ENCODE measurements at places on chromosomes 4 and X.

DNA sequence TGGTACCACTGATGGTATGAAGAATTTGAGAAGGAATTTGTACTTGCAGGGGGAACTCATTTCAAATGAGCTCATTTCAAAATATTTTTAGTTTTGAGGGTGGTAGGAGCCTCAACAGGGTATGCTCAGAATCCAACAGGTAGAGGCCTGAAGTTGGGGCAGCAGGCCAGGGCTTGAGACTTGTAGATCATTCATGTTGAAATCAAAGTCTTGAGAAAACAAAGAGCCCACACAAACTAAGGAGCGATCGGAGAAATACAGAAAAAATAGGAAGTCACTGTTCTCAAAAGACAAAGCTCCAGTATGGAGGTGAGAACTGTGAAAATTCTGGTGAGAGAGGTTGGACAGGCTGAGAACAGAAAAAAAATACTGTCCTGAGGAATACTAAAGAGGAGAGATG lies 979 bp upstream of the SLC9A6 start:
- DNase-seq, result no peak

- DNase-seq, result no peak
Observed at GRCh38 chrX:78027798-78028197, 58.4 kb upstream of the PGAM4 start.

DNA sequence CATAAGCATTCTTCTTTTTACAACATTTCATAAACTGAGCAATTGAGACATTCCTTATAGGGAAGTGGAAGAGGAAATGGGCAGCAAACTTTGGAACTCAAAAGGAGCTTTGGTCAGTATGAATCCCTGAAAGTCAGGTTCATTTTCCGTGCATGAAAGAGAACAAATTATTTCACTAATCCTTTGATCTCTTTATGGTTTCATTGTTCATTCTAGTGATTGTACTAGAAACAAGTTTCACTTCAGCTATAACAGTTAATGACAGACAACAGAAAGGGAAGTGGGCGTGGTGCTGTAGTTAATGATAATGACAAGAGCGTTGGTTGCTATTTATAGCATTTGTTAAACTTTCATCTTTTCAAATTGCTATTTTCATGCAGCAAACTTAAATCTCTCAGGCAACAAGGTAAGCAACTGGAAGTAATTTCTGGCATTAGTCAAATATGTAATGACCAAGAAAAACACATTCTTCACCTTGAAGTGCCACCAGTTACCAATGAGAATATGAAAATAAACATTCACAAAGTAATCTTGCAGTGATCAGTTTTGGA lies 98.4 kb downstream of the AREG start:
- DNase-seq, result no peak

DNA sequence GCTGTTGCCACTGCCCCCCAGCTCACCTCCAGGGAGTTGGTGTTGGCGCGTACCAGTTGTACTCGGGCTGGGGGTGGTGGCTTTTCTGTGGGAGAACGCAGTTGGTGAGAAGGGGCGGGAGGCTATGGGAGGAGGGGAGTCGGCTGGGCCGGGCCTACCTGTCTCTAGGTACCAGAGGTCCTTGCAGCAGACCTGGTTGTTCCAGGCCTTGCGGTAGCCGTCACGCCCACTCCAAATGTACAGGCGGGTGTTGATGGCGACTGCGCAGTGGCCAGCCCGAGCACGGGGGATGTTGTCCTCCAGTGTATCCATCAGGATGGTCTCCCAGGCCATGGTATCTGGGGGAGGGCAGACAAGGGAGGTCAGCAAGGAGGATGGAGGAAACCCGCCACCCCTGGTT lies 11.5 kb downstream of the HCFC1 start:
- DNase-seq, result no peak

DNA sequence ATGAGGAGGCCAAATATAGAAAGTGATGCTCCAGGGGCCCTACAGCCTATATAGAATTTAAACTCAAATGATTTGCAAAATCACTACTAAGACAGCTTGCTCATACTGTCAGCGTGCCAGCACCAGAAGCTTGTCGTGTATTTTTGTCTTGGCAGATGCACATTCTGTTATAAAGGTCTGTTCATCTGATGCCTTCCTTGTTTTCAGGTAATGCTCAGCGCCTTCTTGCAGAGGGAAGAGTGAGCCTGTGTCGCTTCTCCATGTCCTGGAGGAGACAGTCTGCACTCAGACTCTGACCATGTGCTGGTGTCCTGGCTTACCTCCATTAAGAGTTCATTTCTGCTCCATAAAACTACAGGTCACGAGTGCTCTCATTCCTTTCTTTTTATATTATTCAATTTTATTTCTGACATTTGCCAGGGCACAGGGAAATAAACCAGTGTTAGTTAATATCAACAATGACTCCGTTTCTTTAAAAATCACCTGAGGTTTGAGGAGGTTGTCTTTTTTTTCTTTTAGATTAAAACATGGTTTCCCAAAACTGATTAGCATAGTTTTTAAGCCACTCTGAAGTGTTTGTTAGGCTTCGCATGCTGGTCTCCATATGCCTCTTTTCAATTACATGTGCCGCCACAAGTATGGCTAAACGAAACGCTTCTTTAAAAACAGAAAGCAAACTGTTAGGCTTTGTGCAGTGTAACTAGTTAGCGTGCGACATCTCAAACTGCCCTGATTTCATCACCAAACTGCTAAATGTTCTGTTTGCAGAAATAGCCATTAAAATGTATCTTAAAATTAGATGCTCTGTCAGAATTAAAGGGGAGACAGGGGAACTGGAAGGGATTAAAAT lies 215.2 kb upstream of the GK2 start:
- DNase-seq, result no peak

- no peak for DNase-seq
Observed at GRCh38 chrX:22686138-22686541, 313.6 kb upstream of the DDX53 start.

GRCh38 chr4:153573881-153574802 lies 108.0 kb downstream of the TMEM131L start:
- DNase-seq, result peak; percentile 29

- peak; percentile 17 for DNase-seq
Observed at GRCh38 chr4:127965803-127966175, 583 bp downstream of the ABHD18 start.

GRCh38 chr4:150256225-150256620 lies 178.0 kb downstream of the DCLK2 start:
- no peak for DNase-seq

- no peak for DNase-seq
Observed at GRCh38 chr4:34091451-34091850, 2152.9 kb downstream of the ARAP2 start.

GRCh38 chr4:98641376-98641775 lies 17.0 kb downstream of the TSPAN5 start:
- DNase-seq, result no peak

DNA sequence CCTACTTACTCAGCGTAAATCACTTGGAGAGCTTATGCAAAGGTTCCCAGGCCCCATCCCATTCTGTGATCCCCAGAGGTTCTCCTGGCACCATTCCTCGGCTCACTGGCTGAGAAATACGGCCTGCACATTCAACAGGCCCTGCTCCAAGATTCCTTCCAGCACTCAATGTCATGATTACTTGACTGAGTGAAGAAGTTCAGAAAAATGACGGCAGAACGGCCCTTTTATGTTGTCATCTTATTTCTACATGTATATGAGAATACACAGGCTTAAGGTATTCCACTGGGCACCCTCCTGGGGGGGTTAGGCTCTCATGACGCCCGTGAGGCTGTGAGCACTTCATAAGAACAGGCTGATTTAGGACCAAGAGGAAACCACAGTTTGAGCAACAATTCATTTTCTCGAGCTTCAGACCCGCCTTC lies 190.6 kb downstream of the NSUN7 start:
- no peak for DNase-seq

- no peak for DNase-seq
Observed at GRCh38 chrX:30990361-30990760, 81.5 kb downstream of the FTHL17 start.

DNA sequence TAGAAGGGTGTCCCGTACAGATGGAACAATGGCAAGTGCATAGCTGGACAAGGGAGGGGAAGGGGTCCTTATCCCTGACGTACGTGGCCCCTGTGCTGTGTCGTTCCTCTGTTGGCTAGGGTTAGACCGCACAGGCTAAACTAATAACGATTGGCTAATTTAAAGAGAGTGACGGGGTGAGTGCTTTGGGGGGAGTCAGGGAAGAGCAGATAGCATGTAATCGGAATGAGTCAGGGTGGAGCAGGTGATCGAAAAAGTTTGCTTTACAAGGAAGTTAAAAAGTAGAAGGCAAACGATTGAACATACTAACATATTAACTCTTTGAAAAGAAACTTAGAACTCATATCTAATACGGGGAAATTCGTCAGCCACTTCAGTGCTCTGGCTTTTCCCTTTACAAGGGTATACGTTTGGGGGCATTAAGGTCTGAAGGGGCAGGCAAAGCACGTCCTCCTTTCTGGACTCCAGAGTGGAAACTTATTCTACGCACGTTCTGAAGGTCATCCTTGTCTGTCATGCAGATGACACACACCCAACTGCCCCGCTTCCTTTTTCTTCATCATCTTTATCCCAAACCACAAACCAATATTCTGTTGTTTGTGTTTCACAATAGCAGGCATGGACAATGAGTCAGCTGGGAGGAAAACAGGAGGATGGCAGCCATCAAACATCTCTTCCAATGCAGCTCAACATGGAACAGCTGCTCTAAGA lies 10.2 kb upstream of the CRLF2 start:
- no peak for DNase-seq

DNA sequence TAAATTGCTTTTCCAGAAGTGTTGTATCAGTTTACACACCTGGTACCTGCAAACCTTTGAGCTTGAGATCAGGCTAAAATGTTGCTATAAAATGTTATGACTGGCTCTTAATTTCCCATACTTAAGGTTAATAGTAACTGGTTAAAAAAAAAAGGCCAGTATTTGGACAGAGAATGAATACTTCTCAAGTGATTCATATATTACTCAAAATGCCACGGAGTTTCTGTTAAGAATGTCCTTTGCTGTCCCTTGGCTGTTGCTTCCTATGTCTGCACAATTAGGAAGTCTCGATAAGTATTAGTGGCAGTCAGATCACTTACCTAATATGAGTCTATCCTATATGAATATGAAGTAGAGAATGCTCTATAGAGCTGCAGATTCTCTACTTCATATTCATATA lies 232.2 kb upstream of the IGFBP7 start:
- DNase-seq, result no peak

DNA sequence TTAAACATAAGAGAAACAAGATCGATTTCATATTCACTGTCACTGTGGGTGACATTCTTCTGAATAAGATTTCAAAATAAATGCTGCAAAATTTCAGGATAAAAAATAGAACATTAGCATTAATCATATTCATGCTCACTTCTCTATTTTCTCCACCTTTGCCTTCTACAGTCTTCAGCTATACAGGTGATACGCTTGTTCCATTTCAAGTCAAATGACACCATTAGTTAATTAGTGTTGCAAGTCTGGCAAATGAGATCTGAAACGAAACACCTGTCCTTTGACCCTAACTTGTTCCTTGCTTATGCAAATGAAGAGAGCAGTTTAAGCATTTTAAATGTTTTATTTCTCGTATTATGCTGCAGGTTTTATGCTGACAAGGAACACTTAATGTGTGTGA lies 667.5 kb upstream of the MAGEB2 start:
- DNase-seq, result no peak

DNA sequence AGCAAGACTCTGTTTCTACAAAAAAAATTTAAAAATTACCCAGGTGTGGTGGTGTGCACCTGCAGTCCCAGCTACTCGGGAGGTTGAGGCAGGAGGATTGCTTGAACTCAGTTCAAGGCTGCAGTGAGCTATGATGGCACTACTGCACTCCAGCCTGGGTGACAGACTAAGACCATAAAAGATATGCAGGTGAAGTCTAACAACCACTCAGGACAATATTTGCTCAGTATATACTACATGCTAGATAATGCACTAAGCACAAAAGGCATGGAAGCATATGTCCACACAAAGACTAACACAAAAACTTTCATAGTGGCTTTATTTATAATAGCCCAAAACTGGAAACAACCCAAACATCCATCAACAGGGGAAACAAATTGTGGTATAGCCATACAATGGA lies 57.7 kb upstream of the TXK start:
- no peak for DNase-seq

GRCh38 chr4:125398263-125399002 lies 83.7 kb downstream of the FAT4 start:
- no peak for DNase-seq

DNA sequence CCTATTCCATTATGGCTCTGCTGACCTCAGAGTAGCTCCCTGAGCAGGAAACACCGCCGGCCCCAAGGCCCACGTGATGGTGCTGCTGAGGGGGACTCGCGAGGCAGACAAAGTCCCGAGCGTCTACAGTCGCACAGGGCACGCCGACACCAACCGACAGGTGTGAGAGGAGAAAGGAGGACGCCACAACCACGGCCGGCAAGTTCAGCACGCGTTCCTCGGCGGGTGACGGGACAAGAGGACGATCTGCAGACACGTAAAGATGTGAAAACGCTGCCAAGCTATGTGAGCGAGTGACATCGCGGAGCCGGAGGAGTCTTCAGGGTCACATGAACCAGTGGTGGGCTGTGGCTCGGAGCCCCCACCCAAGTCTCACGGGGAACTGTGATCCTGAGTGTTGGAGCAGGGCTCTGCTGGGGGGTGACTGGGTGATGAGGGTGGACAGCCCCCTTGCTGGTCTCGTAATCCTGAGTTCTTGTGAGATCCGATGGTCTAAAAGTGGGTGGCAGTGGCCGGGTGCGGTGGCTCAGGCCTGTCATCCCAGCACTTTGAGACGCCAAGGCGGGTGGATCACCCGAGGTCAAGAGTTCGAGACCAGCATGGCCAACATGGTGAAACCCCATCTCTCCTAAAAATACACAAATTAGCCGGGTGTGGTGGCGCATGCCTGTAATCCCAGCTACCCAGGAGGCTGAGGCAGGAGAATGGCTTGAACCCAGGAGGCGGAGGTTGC lies 34.0 kb downstream of the PPP2R3B start:
- DNase-seq, result no peak

DNA sequence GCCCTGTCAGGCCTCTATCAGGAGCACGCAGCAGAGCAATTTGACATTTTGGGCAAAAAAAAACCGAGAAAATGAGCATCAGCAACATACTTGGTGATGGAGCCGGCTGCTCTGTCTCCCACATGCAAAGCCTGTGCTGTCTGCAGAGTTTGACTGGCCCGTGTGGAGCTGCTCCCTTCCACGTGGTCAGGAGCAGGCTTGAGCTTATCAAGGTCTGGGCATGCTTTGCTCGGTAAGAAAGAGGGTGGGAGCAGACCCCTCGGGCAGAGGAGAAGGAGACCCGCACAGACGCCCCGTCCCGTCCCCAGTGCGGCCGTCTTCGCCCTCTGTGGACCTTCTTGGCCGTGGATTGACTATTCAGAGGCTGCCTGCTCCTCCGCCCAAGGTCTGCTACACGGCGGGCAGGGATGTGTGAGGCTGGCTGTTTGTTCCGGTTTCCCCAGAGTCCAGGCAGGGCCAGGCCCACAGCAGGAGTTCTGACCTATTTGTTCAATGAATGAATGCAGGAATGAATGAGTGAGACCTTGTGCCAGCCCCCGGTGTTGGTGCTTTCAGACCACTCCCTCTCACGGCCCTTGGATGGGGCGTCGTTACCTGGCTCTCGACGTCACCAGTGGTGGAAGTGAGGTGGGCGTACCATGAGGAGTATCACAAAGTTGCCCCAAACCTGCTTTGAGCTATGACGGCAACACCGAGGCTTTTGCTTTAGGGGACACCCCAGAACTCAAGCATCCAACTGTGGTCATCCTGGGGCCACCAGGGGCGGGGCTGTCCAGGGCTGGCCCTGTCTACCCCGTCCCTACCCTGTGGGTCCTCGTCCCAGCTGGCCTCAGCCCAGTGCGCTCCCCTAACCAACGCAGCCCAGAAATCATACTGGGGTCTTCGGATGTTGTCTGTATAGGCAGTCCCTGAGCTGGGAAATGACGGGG lies 54.7 kb upstream of the ADRA2C start:
- DNase-seq, result no peak
